ELF-1 (cell line): ENCODE measurements at places on chromosomes 5 and 9.

DNA sequence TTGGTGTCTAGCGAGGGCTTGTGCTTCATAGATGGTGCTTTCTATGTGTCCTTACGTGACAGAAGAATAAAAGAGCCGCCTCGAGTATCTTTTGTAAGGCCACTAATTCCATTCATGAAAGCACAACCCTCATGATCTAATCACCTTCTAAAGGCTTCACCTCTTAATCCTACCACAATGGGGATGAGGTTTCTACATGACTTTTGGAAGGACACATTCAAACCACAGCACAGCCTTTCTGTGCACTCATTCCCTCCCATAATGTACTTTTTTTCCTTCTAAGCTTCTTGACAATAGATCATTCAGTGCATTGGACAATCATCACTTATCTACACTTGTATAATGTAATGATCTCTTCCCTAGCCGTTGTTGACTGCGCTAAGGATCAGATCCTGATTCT, 774.8 kb downstream of the BRINP1 start:
- no peak for DNase-seq

DNA sequence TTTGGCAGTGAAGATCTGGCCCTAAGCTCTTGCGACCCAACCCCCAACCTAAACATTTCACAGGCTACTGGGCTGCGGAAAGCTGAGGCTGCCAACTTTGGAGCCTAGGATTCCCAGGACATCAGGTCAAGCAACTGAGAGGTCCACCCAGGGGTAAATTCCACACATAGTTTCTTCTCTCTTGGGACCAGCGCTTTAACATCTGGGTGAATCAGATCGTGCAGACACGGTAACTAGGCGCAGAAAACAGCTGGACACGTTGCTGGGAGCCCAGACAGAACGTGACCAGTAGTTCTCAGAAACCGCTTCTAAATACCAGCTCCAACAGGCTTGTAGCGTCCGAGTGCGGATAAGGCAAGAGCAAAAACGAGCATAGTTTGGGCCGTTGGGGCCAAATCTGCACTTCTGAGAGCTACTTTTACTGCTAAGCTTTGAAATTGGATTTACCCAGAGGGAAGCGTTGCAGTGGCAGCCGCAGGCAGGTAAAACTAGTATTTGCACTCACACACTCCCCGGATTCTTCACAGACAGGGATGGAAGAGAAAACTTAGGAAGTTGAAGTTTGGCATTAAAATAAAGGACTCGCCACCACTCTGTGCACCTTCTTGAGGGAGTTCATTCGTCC, 11.8 kb downstream of the ITGA1 start:
- peak; percentile 93 for DNase-seq

GRCh38 chr5:66903218-66903617, 293.4 kb downstream of the CD180 start:
- DNase-seq, result no peak

DNA sequence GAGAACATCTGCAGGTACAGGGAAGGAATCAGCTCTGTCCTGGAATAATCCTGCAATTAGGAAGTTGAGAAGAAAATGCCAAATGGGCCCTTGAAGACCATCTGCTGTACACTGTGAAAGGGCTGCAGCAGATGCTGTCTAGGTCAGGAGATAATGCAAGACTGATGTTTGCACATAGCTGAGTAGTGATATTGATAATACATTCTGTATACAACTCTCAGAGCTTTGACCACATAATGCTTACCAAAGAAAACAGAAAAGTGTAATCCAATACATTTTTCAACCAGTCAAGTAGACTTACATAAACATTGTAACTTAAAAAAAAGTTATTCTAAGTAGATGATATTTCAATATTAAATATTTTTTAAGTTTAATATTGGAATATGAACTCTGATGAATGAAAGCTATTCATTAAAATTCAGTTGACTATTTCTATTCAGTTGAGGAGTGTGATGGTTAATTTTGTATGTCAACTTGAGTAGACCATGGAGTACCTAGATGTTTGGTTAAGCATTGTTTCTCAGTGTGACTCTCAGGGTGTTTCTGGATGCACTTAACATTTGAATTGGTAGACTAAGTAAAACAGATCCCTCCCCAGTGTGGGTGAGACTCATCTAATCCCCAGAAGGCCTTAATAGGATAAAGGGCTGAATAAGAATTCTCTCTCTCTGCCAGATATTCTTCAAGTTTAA, 380.1 kb upstream of the PRR16 start:
- DNase-seq, result no peak

- DNase-seq, result no peak
Measured at GRCh38 chr9:132739710-132740310, 69.5 kb downstream of the GTF3C4 start.

GRCh38 chr9:34311499-34312185, 17.4 kb downstream of the KIF24 start:
- DNase-seq, result no peak
